ENCODE measurements at places on chromosomes 12 and 14.
A peak's percentile ranks its signal among the peaks of the same experiment; 100 is the strongest.

DNA sequence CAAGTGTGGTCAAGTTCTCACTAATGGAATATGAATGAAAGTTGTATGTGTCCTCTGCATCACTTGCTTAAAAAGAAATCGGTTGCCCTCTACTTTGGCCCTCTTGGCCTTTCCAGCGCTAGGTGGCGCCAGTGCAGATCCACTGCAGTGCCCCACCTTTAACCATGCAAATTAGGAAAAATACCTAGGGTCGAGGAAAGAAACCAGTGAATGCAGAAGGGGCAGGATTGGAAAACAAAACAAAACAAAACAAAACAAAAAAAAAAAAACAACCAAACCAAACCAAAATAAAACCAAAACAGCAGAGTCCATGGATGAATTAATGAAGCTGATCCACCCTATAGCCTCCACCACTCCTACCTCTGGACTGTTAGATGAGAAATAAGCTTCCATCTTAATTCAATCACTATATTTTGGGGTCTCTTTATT is 12.9 kb upstream of the NEMF start:
- peak; percentile 65 for DNase-seq

DNA sequence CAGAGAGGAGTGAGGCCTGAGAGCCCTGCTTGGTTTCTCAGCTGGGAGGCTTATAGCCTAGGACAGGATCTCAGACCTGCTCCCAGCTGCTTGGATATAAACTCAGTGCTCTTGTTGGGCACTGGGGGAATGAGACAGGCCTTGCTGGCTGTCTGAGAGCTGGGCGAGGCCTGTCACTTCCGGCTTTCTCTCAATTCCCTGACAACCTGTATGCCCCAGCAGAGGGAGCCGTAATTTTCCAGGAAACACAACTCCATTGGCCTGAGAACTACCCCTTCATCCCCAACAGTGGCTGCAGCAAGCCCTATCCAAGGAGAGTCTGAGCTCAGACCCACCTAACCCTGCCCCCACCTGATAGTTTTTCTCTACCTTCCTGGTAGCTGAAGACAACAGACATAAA is 258.3 kb upstream of the STXBP6 start:
- no peak for DNase-seq

GRCh38 chr12:48542300-48542928 is 17.0 kb downstream of the OR8S1 start:
- DNase-seq: no peak

DNA sequence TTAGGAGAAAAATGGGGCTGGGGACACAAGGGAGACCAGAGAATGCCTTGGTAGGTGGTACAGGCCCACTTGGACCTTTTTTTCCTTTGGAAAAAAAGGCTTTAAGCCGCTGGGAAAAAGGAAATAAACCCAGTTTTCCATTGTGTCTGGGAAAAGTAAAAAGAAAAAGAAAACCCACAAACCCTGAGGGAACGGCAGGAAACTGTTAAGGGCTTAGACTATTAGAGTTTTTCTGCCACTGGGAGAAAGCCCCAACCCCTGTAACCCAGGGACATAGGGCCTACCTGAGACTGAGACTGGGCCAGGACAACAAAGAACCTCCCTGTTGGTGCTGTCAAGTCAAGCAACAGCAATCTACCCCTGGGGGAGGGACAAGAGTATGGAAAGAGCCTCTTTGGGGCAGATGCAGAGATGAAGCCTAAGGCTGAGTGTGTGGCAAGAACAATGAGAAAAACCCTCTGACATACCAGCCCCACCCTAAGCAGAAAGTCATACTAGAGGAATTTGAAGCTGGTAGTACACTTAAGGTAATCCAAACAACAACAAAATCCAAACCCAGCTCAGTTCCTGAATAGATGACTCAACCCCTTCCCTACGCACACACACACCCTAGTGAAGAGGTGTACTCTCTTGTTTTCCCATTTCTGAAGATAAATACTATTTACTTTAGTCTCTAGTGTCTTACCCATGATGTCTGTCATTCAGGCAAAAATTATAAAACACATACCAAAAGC is 22.8 kb downstream of the ATF1 start:
- no peak for DNase-seq

GRCh38 chr12:122681814-122682213 is 21.3 kb downstream of the HCAR2 start:
- no peak for DNase-seq

- no peak for DNase-seq
Measured at GRCh38 chr14:56549721-56550120, 29.9 kb upstream of the TMEM260 start.

- DNase-seq: no peak
Measured at GRCh38 chr12:51871126-51871525, 16.8 kb upstream of the ANKRD33 start.

GRCh38 chr12:123995023-123995748 is 22.2 kb downstream of the ZNF664 start:
- no peak for DNase-seq

- DNase-seq: no peak
Measured at GRCh38 chr12:108855284-108856169, 1.9 kb downstream of the SSH1 start.

- DNase-seq: no peak
Measured at GRCh38 chr12:106900554-106900953, 55.2 kb upstream of the TMEM263 start.

DNA sequence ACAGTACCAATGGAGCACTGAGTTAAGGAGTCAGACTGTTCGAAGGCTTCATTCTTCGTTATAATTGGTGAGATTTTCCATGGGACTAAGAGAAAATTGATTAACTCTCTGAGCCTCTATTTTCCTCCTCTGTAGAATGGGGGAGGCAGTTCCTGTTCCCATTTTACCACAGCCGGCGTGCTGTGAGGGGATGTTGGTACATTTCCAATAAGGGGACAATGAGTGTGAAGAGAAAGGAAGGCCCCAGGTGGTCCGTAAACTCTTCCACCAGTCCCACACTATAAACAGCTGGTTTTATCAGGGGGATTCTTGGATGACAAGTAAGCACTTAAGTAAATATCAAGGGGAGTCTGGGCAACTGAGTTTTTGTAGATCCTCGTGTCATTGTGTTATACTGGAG is 109.9 kb downstream of the DAD1 start:
- no peak for DNase-seq

- no peak for DNase-seq
Measured at GRCh38 chr14:95915330-95915729, 38.7 kb downstream of the TUNAR start.

DNA sequence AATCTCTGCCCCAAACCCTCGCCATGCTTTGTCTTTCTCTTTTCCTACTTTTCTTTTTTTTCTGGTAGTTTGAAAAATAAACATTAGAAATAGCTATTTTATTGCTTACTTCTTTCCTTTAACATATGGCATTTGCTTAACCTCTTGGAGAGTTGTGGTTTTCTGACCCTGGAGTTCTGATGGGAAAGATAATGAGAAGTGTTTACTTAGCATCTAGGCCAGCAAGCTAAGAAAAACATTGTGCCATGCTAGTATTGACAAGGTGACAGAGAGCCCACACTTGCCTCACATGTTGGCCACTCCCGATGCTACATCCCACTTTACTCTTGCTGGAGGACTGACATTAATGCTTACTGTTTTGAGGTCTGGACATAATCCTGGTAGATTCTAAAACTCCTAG is 886.2 kb downstream of the DIO2 start:
- DNase-seq: no peak

DNA sequence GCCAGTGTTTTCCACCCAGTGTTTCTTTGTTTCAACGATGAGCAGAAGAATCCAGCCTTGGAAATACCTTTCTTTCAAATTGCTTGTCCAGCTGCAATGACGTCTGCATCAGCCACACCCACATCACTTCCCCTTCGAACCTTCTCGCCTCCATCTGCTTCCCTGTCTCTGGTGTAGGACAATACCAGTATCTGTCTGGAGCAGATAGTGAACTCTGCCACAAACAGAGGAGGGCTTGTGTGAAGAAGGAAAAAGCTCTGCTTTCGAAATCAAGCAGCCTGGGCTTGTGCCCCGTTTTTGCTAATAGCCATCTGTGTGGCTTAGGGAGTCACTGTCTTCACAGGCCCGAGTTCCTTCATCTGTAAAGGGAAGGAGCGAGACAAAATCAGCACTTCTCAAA is 415.4 kb downstream of the ZFP36L1 start:
- DNase-seq: no peak

DNA sequence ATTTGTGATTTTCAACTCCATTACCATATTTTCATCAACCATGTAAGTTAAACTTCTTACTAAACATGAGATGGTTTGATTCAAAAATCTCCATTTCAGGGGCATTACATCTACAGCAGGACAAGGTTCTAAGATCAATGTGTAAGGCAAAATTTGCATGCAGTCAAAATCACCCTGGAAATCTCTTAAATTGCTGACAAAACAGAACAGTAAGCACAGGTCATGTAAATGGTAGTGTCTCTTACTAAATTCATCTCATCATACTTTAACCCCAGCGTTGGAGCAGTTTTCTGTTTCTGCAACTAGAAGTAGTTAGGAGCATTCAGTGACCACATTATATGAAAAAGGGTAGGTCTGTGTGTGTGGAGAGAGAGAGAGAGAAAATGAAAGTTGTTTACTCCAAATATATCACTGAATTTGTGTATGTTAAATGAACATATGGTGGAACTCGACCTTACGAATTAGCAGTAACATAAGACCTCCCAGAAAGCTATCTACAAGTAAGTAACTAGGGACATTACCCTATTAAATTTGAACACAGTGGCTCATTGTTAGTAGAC is 227.5 kb downstream of the SSPN start:
- no peak for DNase-seq

DNA sequence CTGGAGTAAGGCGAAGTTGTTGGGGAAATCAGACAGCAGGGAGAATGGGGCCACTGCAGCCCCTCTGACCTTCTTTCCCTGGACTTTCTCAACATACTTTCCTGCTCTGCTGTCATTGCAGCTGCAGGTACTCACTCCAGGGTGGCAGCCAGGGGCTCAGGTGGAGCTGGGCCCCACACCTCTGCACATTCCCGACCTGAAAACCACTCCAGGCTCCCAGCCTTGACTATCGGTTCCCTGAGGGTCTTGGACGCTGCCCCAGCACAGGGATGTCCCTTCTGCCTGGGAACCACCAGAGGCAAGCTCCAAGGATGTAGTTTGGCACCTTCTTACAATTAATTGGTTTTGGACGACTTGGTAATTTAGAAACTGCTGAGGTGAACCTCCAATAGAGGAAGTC is 24.8 kb upstream of the CAPRIN2 start:
- DNase-seq: no peak

DNA sequence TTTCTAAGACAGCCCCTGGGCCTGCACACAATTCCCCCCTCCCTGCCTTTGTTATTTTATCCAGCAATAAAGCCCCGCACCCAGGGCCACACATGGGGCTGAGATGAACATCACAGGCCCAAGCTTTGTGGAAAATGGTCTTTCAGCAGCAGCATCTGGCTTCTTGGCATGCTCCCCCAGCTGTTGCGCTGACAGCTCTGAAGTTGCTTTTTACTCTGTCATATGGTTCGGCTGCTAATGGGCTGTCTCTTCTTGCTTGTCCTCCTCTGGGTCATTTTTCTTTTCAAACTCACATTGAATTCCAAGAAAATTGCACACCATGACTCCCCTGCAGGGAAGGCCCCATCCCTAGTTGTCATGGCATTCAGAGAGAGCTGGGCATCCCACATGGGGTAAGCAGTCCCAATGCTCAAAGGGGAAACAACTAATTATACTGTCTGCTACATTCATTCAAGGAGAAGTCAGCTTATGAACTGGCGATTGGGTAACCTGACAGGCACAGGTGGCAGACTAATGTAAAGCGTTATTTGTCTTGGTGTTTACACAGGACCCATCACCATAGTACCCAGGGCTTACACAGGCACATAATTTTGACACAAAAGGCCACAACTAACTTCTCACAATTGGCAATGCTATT is 74.0 kb upstream of the CDKN3 start:
- no peak for DNase-seq

Data from activated CD4-positive, alpha-beta T cell treated with anti-CD3 and anti-CD28 coated beads for 1 hour (primary cell).